ENCODE measurements at places on chromosomes 7 and 10.

DNA sequence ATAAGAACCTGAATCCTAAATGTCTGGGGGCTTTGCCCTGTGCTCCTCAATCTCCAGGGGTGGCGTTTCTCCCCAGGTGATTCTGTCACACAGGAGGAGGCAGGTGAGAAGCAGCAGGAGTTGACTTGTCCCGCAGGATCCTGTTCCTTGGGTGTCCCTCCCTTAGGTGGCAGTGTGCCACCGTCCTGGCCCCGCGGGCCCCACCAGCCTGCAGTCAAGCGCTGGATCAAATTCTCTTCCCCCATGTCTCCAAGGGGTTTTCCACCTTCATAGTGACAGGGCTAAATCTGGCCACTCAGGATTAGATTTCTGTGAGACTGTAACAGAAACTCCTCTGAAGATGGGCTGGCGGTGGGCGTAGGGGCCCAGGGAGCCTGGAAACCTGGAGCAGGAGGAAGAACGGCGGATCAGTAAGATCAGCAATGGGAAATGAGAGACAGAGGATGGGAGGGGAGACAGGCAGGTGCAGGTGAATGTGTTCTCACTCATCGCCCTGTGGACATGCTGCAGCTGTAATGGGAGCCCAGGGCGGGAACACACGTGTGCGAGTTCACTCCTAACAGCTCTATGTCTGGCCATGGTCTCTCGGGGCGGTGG is 329.2 kb upstream of the COBL start:
- DNase-seq: no peak

GRCh38 chr10:54484186-54484585 is 316.8 kb downstream of the PCDH15 start:
- no peak for DNase-seq

GRCh38 chr10:71542478-71542877 is 145.8 kb downstream of the CDH23 start:
- DNase-seq: no peak

GRCh38 chr10:93032105-93032808 is 28.3 kb upstream of the CYP26C1 start:
- DNase-seq: no peak

DNA sequence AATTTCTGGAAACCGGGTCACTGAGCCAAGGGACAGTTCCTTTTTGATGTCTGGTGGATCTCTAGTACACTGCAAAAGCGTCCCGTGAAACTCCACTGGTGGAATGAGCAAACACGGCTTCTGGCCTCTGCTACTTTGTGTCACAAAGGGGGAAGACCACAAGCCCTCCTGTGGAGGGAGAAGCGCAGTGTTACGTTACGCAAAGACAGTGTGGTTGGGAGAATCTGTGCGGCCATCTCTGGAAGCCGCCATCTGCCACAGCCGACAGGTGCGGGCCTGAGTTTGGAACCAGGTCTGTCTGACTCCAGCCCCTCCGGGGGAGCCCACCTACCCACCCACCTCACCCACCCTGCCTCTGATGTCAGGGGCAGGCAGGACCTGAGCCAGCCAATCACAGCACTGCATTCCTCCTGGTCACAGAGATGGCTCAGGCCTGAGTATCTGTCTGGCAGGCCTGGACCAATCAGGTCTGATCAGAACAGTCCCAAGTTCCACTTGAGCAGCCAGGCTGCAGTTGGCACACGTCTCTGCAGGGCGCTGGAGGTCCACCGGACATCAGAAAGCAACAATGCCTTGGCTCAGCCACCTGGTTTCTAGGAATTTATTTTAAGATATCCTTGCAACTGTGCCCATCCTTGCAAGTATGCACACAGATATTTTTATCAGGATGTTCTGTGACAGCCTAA is 3.0 kb upstream of the CYP2W1 start:
- no peak for DNase-seq

DNA sequence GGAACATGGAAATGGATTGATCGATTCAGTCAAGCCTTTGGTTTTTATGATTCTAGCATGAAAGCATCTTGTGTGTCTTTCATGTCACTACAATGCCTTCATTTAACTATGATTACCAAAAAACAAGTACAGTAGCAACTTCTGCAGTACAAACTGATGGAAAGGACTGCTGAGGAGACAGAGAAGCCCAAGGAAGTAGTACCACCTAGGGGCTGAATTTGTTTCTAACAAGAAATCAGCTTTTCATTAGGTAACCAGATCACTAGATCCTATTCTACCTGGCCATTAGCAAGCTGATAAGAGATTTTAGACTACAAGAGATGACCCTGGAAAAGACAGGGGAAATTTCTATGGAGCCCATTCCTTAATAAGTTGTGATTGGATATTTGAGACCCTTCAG is 3.2 kb upstream of the IFIT1 start:
- no peak for DNase-seq

DNA sequence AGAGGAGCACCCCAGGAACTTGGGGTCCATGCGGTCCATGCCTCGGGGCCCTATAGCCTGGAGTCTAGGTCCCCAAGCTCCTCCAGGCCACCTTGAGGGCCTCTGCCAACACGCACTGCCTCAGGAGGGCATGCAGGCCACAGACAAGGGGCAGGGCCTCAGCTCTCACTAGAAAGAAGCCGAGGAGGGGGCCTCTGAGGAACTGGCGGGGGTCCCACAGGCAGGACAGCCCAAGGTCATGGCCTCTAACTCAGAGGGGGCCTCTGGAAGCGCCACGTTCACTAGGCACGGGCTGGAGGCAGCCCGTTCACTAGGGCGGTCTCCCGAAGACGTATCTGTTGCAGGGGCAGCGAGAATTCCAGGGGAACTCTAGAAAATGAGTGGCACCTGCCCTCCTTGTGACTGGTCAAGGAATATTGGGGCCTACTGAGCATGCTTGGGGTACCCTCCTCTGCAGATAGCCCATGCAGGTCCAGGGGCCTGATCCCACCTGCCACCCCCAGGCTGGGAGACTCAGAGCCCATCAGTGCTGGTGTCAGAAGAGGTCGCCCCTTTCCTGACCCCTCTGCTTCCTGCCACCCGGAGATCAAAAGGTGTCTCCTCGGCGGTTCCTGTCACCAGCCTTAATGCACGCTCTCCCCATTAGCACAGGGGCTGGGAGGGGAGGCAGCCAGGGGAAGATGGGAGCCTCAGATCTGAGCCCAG is 86.7 kb upstream of the RET start:
- no peak for DNase-seq

DNA sequence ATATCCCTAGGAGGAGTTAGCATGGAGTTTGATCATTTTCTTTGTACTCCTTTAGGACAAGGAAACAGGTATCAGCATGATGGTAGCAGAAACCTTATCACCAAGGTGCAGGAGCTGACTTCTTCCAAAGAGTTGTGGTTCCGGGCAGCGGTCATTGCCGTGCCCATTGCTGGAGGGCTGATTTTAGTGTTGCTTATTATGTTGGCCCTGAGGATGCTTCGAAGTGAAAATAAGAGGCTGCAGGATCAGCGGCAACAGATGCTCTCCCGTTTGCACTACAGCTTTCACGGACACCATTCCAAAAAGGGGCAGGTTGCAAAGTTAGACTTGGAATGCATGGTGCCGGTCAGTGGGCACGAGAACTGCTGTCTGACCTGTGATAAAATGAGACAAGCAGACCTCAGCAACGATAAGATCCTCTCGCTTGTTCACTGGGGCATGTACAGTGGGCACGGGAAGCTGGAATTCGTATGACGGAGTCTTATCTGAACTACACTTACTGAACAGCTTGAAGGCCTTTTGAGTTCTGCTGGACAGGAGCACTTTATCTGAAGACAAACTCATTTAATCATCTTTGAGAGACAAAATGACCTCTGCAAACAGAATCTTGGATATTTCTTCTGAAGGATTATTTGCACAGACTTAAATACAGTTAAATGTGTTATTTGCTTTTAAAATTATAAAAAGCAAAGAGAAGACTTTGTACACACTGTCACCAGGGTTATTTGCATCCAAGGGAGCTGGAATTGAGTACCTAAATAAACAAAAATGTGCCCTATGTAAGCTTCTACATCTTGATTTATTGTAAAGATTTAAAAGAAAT is 4.8 kb downstream of the BAMBI start:
- DNase-seq: no peak

DNA sequence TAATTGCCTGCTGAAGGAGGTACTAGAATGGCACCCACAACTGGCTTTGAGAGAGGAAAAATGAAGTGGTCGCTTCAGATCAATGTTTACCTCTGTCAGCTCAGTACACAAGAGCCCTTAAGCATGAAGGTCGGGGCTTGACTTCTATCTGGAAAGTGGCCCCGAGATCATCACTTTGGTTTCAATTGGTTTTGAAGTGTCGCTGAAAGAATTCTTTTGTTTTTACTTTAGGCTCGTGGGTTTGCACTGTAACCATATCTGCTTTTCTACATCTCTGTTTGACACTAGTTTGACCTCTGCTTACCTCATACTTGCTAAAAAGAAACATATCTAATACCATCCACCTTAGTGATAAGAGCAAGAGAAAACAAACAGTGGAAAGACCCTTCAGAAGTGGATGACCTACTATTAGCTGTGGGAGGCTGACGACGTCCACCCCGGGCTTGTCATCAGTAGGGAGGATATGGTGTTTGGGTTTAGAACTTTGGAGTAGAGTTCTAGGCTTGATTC is 361.8 kb downstream of the GATA3 start:
- DNase-seq: no peak

DNA sequence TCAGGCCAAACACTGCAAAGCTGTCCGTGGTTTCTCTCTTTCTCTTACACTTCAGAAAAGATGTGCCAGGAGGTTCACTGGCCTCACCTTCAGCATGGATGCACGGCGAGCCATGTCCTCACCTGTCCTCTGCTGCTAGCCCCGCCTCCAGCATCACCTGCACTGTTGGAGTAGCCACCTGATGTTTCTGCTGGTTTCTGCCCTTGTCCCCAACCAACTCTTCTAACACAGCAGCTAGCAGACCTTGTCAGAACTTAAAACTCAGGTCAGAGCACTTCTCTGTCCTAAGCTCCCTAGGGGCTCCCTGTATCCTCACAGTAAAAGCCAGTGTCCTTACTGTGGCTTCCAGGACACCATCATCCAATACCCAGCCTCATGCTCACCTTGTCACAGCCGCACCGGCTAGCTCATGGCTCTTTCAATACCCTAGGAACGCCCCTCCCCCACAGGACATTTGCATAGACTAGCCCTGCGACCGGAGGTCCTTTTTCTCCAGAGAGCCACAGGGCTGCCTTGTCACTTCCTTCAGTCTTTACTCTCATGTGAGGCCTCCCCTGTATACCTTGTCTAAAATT is 15.2 kb downstream of the PALD1 start:
- no peak for DNase-seq
